ENCODE measurements at places on chromosomes 5 and 9.

DNA sequence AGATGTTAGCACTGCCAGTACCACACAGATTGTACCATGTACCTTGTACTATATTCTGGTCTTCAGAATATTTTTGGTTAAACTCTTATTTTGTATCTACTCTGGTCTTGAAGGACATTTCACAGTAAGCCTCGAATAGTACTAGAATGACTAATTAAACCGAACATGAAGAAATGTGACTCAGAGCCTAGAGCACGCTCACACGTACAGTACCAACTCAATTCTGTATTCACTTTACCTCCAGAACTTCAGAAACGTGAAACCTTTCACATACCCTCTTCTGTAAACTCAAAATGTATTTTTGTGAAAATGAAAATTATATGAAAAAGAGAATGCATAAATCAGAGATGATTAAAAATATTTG lies 112.8 kb downstream of the MVB12B start:
- DNase-seq, result no peak

DNA sequence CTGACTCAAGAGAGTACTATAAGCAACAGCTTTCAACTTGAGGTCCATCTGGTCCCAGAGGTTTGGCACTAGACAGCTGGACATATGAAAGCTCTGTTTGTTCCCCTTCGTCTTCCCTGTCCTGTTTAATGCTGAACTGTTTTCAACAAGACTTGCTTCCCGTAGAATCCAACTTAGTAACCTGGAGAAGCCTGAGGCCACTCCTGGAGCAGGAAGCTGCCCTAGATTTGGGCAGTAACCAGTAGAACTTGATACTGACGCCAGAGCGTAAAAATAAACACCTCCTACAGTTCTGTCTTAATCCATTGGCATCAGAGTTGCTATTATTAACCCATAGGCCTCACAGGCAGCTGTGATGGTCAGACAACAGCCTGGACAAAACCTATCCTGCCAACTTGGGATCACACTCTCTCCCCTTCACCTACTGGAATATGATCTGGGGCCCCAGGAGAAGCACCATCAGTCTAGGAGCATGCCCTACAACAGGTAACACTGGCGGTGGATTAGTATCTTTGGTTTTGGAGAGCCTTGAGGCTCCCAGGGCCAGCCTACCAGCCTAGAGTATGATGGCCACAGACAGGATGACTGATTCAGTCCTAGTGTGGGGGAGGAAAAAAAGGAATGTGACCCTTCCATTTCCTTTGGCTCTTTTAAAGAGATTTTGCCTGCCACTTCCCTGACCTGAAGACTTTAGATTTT lies 29.2 kb downstream of the RUSC2 start:
- peak; percentile 16 for DNase-seq

GRCh38 chr5:35887321-35888100 lies 30.8 kb downstream of the IL7R start:
- DNase-seq, result no peak

DNA sequence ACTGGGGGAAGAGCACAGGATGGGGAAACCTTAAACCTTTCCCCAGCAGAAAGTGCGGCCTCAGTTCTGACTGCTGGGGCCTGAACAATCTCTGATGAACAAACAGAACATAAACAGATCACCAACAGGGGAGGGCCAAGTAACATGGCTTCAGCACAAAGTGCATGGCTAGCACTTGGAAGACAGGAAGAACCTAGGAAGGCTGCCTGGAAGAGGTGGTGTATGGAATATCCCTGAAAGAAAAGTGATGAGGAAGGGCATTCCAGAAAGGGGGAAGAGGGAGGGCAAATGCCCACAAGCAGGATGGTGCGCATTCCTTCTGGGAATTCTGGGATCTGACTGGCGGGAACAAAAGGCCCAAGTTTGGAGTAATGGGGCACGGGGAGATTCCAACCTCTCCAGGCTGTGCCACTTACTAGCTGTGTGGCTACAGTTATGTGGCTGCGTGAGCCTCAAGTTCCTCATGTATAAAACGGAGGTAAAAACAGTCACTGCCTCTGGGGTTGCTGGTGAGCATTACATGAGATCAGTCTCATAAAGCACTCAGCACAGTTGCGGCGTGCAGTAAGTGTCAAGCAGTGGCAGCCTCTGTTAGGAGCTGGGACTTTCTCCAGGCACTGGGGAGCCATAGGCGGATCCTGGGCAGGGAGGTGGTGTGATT lies 1.6 kb downstream of the PDGFRB start:
- DNase-seq, result no peak

GRCh38 chr9:78296201-78296892 lies 578 bp upstream of the PSAT1 start:
- peak; percentile 73 for DNase-seq

GRCh38 chr5:55636683-55637082 lies 75.4 kb downstream of the SLC38A9 start:
- DNase-seq, result no peak

GRCh38 chr5:32193591-32193990 lies 19.5 kb upstream of the GOLPH3 start:
- DNase-seq, result peak; percentile 32

- no peak for DNase-seq
Measured at GRCh38 chr9:99351647-99352046, 129.6 kb downstream of the SEC61B start.

DNA sequence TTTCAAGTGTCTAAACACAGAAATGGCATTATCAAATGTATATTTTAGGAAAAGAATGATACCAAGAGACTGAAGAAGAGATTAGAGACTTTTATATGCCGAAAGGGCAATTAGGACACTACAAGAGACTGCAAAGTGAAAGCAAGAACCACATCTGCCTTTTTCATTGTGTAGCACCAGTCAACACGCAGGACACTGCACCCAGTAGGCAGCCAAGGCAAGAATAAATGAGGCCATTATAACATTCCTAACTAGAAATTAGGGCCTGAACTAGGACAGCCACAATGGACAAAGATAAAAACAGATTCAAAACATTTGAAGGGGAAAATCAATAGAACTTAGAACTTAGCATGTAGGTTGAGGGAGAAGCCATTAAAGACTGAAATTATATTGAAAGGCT lies 10.8 kb downstream of the CETN3 start:
- DNase-seq, result no peak

DNA sequence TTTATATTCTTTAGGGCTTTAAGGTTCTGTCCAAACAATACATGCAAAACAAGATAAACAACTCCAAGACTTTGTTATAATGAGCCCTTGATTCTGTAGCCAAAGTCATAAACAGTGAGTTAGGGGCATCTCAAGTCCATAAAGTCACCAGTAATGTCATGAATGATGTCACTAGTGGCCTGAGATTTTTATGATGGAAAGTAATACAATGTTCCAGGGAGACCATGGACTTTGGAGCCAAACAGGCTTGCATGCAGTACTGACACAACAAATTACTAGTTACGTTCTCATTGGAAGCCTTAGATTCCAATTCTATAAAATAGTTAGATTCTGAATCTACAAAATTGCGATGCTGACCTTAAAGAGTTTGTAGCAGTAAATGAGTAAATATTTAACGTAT lies 280.0 kb downstream of the HINT1 start:
- DNase-seq, result no peak

GRCh38 chr9:37976714-37977477 lies 73.0 kb upstream of the SLC25A51 start:
- DNase-seq, result no peak

- no peak for DNase-seq
Measured at GRCh38 chr5:148848393-148849031, 22.1 kb downstream of the ADRB2 start.

GRCh38 chr9:134028076-134028475 lies 2.8 kb downstream of the BRD3OS start:
- DNase-seq, result no peak

- no peak for DNase-seq
Measured at GRCh38 chr9:110996436-110997220, 41.6 kb downstream of the LPAR1 start.

DNA sequence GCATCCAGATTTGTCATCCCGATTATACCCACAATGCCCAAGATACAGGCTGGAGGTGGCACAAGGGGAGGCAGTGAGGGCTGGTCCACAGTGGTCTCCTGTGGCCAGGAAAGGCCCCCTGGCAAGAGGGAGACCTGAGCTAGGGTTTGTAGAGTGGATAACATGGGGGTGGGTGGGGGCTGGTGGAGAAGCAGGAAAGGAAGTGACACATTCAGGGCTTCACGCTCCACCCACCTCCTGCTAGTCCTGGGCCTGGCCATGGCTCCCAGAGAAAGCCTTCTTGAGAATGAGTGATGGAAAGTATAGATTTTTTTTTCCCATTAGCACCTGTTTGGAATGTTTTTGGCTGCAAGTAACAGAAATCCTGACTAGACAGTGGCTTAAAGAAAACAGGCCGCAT lies 81.3 kb downstream of the ANKRD33B start:
- DNase-seq, result no peak

GRCh38 chr9:223152-223551 lies 8.5 kb downstream of the DOCK8 start:
- DNase-seq, result no peak

DNA sequence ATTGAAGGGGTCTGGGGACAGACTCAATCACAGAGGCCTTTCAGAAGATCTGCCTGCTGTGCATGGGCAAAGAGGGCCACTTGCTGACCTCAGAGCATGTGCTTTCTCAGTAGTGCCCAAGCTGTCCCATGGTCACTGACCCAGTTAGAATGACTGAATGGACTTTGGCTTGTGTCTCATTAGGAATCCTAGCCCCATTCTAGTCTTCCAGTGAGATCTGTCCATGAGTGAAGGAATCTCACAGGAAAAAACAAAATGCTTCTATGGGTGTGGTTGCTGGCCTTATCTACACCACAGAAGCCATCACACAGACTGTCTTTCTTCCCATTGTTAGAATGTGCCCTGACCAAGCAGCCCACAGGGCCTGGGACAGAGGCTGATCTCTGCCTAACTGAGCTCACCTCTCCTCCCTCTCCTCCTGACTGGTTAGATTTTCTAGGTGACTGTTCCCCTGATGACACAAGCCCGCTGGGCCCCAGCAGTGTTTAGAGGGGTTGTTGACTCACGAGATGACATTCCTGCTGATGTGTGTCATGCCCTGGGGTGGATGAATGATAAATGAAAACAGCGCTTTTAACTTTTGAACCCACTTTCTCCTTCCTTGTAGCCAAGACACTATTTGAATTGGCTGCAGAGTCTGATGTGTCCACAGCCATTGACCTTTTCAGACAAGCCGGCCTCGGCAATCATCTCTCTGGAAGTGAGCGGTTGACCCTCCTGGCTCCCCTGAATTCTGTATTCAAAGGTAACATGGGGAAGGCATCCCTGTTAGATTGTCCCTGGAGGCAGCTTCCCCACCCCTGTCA lies 24.8 kb downstream of the TGFBI start:
- DNase-seq, result peak; percentile 98

DNA sequence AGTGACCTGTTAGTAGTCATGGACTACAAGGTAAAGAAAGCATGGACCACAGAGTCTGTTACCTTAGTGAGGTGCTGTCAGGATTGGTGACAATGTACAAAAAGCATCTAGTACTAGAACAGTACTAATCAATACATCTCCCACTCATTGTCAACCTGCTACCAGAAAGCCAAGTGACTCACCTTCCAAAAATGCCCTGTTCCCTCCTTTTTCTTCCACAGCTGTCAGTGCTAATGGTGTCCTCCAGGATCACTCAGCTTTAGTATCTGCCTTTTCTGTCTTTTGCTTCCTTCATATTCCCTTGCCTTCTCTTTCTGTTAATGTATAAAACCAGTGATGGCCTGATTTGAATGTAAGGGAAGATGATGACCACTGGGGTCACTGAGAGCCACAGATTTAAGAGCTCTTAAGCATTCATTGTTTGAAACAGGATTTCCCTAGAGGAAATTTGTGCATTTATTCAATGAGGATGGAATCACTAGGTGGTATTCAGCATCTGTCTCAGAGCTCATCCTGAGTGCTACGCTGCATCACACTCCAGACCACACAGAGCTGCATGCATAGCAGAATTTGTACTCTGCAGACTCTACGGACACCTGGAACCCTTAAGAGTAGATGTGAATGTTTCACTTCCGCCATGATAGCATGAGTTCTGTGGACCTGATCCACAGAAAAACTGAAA lies 71.0 kb downstream of the SV2C start:
- no peak for DNase-seq

- no peak for DNase-seq
Measured at GRCh38 chr5:68444048-68444447, 228.5 kb downstream of the PIK3R1 start.

- DNase-seq, result peak; percentile 57
Measured at GRCh38 chr5:9265441-9266287, 280.2 kb downstream of the SEMA5A start.

- peak; percentile 18 for DNase-seq
Measured at GRCh38 chr5:2017540-2018389, 135.0 kb upstream of the IRX4 start.

DNA sequence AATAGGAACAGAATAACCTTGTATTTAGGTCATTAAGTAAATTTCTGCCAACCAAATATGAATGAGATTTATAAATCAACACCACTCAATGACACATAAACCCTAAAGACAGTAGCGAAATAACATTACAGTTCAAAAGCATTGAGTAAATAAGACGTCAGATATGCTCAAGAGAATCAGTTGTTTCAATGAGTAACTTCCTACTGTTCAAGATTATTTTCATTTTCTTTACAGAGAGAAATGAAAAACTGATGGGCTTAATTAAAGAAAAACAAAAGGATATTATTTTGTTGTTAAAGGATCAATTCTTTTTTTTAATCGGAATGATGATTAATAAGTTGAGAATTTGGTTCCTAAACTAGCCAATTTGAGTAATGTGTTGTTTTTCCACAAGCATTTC lies 150.1 kb downstream of the BNC2 start:
- no peak for DNase-seq

DNA sequence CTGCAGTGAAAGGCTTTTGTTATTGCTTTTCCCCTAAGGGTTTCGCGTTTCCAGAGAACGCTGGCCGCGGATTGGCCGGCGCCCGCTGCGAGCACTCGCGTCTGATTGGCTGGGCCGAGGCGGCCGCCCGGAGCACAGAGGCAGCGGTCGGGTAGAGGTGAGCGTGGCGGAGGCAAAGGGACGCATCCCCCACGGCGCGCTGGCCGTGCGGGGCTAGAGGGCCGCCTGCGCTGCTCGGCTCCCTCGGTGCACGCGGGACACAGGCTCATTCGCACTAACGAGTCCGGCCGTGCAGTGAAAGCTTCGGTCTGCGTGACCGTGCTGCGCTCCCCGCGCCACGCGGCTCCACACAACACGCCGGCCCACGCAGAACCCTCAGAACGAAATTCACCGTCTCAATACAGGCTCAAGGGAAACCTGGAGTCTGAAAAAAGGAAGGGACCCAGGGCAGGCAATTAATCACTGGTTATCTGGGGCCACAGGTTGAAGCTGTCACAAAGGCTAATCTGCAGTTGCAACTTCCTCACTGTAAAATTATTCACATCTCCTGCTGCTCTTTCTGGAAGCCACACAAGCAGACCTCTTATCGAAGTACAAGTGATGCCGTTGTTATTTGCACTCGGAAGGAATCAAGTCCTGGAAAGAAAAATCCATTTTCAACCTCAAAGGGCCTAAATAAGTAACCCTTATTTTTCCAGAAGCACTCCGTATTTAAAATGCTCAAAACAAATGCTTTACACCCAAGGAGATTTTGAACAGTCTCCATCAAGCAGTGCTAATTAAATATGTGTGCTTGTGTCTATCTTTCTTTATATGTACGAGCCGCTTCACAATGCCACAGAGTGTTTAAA lies 94.6 kb downstream of the ZNF608 start:
- peak; percentile 86 for DNase-seq

GRCh38 chr5:65305913-65306312 lies 175.8 kb downstream of the ADAMTS6 start:
- DNase-seq, result no peak

All from SW480 (cell line).